ENCODE measurements at places on chromosomes 13 and 19. TPM values are rescaled to one million over a fixed set of nuclear protein-coding genes. Genes with fewer than 3 reads are reported as not detected.

Gene ZNF723
- not detected for total RNA-seq

Gene ATP4B
- not detected for total RNA-seq

Gene C19orf67
- not detected for total RNA-seq

Gene ZSCAN5B
- not detected for total RNA-seq

Gene CLEC4M
- not detected for total RNA-seq

Gene ZNF653
- 3.9 TPM for total RNA-seq

Gene THAP8
- total RNA-seq, result 5.2 TPM

Gene ZNF446
- 10.8 TPM for total RNA-seq

Gene B9D2
- 34.1 TPM for total RNA-seq

Gene FCER2
- total RNA-seq, result not detected

Gene DENND1C
- 0.30 TPM for total RNA-seq
